ENCODE measurements at places on chromosomes 4 and X.

DNA sequence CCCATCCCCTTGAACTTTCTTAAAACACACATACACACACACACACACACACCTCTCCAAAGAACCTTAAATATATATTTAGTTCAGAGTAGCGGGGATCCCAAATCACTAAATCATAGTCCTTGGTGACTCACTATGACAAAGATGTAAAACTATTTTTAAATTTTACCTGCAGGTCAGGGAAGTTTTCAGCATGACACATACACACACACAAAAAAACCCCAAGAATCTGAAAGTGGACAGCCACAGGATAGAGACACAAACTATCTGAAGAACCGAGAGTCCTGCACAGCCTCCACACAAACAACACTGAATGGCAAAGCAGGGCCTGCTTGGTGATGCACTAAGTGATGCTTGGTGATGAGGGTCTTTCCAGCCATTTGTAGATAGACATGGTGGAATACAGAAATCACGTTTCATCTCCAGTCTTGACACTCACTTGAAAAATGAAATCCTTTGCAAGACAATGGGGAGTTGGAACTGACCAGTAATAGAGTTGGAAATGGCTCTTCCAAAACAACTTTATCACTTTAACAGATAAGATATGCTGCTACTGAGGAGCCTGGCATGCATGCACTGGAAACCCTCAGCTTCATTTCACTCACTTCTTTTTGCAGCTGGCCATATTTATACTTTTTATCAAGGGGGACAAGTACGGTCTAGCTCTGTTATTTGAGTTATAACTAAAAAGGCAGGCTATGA, 307.3 kb downstream of the RAPGEF2 start:
- no peak for ATAC-seq

- no peak for ATAC-seq
Measured at GRCh38 chrX:51608766-51609165, 9.9 kb downstream of the CENPVL3 start.

DNA sequence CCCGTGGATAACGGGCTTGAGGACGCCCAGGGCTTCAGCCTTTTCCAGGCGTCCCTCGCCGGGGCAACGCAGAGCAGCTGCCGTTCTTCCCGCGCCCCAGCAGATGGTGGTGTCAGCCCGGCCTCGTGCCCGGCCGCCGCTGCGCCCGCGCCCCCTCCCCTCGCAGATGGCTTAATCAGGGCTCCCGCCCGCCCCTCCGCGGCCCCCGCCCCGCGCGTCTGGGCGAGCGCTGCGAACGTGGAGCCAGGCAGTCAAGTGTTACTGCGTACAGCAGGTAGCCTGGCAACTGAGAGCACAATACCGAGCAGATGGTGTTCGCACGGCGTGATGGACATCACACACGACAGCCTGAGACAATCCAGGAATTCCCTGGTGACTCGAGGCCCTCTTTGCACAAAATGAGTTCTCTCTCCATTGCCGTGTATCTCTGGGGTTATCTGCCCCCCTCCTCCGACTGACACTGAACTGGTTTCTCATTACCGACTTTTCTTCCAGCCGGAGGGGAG, 69.3 kb downstream of the MGST2 start:
- peak; percentile 94 for ATAC-seq

DNA sequence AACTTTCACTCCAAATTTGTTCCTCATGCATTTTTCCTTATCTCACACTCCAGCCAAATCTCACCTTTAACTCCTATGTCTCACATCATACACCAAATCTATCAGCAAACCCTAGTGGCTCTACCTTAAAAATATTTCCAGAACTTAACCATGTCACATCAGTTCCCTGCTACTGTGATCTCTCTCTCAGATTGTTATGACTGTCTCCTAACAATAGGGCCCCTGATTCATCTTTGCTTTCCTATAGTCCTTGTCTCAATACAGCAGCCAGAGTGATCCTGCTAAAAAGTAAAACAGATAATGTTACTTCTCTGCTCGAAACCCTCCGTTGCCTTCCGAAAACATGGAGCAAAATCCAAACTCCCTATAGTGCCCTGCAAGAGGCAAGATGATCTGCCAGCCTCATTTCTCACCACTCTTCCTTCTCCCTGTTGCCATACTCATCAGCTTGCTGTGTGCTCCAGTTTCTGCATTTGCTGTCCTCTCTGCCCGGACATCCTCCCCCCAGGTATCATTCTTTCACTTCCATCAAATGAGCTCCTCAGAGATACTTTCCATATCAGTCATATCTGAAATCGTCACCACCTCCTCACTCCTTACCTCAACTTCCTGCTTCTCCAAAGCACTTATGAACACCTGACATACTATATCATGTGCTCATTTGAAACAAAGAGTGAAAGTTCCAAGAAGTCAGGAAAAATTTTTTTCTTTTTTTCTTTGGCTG, 293.4 kb upstream of the NR3C2 start:
- ATAC-seq = no peak

DNA sequence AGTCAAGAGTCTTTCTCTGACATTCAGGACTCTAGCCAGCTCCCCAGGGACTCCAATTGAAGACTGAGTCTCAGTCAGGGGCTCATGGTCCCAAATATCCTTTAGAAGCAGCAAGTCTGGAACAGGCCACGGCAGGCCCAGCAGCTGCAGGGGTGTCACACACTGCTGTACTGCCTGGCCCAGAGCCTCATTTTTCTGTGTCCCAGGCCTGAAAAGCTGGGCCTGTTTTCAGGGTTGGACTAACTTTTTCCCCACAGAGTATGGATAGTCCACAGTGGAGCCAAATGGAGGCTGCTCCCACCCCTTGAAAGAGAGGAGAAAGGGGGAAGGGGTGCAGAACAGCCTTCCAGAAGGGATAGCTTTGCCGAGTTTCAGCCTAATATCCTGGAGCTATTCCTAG, 146.8 kb upstream of the NALF2 start:
- no peak for ATAC-seq
